Activated CD8-positive, alpha-beta memory T cell treated with anti-CD3 and anti-CD28 coated beads, Interleukin-2, amount 10 ng/mL, durations not matched to agents 7 days and 5 days (primary cell): ENCODE measurements at places on chromosomes 13 and 19. TPM values are rescaled to one million over a fixed set of nuclear protein-coding genes. Genes with fewer than 3 reads are reported as not detected.
A peak's percentile ranks its signal among the peaks of the same experiment; 100 is the strongest.

DNA sequence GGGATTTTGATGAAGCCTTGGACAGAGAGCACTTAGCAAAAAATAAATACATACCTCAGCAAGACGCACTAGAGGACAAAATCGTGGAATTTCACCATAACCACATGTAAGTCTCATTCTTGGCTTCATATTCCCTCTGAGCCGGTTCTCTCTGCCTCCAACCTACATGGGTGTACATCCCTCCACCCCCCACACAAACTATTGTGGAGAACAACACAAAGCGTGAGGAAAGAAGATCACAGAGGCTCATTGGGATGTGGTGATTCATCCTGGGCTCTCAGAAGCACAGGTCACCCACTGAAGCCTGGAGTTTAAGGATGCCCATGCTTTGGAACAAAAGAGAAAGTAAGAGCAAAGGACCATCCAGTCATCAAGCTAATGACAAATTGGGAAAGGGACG lies 192.2 kb downstream of the STK24 start:
- no peak for DNase-seq
- no peaks in the 10 kb centered on the region for H3K4me1 ChIP-seq
- no peak overlapping the region for H3K4me3 ChIP-seq
- no peak overlapping the region for H3K27ac ChIP-seq
- no peaks in the 10 kb centered on the region for H3K36me3 ChIP-seq

DNA sequence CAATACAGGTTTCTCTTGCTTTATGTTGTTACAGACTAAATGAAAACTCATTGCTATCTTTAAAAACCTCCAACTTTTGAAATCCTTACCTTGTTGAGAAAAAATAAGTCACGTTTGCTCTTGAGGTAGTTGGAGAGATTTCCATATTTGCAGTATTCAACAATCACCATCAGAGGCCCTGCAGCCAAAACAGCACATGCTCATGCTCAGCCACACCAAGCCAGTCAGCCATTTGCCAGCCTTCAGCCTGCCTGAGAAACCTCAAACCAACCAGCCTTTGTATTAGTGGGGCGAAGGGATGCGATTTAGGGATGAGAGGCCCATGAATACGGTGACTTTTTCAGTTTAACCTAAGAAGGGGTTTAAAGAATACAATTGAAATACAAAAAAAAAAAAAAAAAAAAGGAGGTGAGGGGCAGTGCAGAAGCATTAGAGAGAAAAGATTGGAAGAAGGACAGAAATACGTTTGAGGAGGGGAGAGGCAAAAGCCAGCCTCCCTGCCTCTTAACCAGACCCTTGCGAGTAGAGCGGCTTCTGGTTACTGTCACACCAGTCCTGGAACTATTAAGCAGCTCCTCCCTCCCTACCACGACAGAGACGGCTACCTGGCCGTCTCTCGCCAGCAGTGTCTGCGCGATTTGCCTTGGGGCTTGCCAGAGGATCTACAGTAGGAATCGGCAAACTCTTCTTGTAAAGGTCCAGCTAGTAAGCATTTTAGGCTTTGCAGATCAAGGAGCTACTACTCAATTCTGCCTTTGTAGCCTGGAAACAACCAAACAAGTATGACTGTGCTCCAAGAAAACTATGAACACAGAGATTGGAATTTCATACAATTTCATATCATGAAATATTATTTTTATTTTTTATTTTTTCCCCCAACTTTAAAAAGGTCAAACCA lies 167.3 kb downstream of the FLT1 start:
- H3K27me3 ChIP-seq: peaks cover 14% of the 10 kb centered on the region
- DNase-seq: no peak
- no peaks in the 10 kb centered on the region for H3K36me3 ChIP-seq
- no peaks in the 10 kb centered on the region for H3K4me1 ChIP-seq
- H3K4me3 ChIP-seq: no peak overlapping the region
- H3K27ac ChIP-seq: no peak overlapping the region

GRCh38 chr13:40024204-40024966 lies 368.9 kb downstream of the COG6 start:
- H3K27me3 ChIP-seq: peaks cover 23% of the 10 kb centered on the region
- no peak overlapping the region for H3K27ac ChIP-seq
- peaks cover 6% of the 10 kb centered on the region for H3K36me3 ChIP-seq
- no peak for DNase-seq
- no peak overlapping the region for H3K4me3 ChIP-seq
- peaks cover 28% of the 10 kb centered on the region for H3K4me1 ChIP-seq

GRCh38 chr13:64934569-64935362 lies 2295.4 kb downstream of the PCDH9 start:
- H3K4me3 ChIP-seq: no peak overlapping the region
- no peaks in the 10 kb centered on the region for H3K4me1 ChIP-seq
- DNase-seq: no peak
- no peak overlapping the region for H3K27ac ChIP-seq

Gene GFY
- total RNA-seq: not detected

GRCh38 chr13:73090116-73090822 lies 31.5 kb downstream of the KLF5 start:
- no peaks in the 10 kb centered on the region for H3K36me3 ChIP-seq
- no peak overlapping the region for H3K27ac ChIP-seq
- no peaks in the 10 kb centered on the region for H3K27me3 ChIP-seq
- H3K4me3 ChIP-seq: no peak overlapping the region
- DNase-seq: peak; percentile 44

DNA sequence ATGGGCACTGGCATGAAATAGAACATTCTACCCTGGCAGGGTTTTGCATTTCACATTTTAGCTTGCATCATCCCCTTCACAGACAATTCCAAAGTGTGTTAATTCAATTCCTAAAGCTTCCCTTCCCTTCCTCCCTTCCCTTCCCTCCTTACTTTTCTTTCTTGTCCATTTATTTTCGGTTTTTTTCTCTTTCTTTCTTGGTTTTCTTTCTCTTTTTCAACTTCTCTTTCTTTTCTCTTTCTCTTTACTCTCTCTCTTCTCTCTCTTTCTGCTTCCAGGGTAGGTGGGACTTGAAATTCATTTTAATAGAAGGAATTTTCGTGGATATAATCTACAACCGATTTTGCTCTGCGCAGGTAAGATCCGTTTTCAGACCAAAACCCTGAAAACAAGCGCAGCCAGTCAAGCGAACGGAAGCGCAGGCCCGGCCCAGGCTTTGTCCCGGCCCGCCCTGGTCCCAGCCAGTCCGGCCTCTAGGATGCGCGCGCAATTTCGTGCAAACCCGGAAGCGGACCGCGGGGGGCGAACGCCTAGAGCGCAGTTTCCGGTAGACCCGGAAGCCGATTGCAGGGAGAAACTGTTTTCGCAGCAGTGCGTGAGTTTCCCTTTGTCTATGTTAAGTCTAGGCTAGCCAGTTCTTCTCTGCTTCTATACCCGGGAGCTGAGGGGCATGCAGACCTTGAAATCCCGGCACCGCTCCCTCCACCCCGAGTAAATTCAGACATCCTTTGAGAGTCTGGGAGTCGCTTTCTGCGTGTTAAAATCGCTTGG lies at the start of gene ZNF528:
Gene ZNF528 (plus strand): TSS at position 540 of the 771 bp plus-strand sequence. CDS start 4,165 bp downstream, outside the sequence.
- no peaks in the 10 kb centered on the region for H3K27me3 ChIP-seq
- peak within 1 kb of the TSS; percentile 85 for H3K4me3 ChIP-seq
- peaks cover 65% of the 10 kb centered on the region for H3K36me3 ChIP-seq
- peak; percentile 97 for DNase-seq
- H3K27ac ChIP-seq: peak within 1 kb of the TSS; percentile 90

DNA sequence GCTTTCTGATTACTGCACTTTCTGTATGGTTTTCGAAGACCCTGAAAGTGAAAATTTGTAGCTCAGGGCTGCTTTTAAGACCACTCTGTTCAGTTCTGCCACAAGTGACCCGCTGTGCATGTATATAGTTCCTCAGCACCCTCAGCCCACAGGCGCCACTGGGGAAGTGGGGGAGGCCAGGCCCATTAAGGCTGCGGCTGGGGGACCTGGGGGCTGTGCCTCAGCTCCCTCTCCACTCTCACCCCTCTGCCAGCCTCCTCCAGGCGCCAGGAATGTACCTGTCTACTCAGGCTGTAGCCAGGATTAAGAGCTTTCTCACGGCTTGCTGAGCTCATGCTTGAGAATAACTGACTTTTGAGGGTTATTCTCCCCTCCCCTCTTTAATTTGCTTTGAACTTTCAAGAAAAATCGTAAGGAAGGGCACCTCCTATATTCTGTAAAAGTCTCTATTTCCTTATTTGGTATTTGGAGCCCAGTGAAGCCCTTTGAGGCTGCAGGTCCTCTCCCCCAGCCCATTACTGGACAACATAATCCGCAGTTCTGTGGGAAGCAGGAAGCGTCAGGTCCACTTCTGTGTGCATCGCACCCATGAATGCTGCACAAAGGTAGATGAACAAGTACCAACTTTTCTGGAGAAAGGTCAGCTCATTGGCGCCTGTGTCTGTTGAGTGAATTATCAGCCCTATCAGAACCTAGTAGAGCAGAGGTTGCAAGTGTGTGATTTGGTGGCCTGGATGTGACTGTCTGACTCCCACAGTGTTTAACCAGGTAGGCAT lies 29.6 kb downstream of the GJA3 start:
- H3K4me1 ChIP-seq: no peaks in the 10 kb centered on the region
- H3K4me3 ChIP-seq: no peak overlapping the region
- H3K36me3 ChIP-seq: no peaks in the 10 kb centered on the region
- H3K27me3 ChIP-seq: peaks cover 14% of the 10 kb centered on the region
- no peak for DNase-seq

GRCh38 chr13:76703216-76703615 lies 183.0 kb downstream of the KCTD12 start:
- DNase-seq: no peak
- H3K36me3 ChIP-seq: no peaks in the 10 kb centered on the region
- no peak overlapping the region for H3K27ac ChIP-seq
- H3K4me3 ChIP-seq: no peak overlapping the region

GRCh38 chr19:15680478-15681322 lies 7.8 kb downstream of the CYP4F12 start:
- H3K4me3 ChIP-seq: no peak overlapping the region
- peaks cover 2% of the 10 kb centered on the region for H3K4me1 ChIP-seq
- no peaks in the 10 kb centered on the region for H3K36me3 ChIP-seq

Gene IZUMO2
- not detected for total RNA-seq
